ENCODE measurements at places on chromosomes 5 and 9.
A peak's percentile ranks its signal among the peaks of the same experiment; 100 is the strongest.

DNA sequence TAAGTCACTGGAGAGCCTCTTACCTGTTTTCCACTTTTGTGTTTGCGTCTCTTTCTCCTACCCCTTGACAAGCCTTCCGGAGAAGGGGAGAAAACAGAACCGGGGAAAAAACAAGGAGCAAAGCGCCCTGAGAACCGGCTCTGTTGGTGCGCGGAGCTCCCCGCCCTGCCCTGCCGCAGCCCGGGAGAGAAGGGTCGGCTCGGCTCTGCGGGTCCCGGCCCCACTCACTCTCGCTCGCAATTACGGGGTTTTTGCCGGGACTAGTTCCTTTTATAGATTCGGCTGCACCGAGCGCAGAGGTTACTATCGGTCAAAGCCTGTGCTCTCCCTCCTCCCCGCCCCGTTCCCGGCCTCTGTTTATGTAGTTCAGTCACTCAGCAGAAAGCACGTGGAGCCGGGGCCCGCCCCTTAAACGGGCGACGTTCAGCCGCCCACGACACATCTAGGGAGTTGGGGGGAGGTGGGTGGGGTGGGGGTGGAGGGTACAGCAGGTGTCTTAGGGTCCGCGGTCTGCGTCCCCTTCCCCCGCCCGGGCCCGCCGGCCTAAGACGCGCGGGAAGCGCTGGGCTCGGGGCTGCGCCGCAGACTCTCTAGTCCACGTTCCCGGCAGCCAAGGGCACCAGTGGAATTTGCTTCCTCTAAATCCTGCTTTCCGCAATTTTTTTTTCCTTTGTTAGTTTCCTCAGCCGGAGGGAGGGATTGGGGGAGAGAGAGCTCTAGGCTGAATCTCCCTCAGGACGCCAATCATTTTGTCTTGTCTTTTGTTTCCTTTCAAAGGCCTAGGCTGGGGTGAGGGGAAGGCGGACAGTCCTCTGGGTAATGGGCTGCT lies at the start of gene ABCA1:
ABCA1 (minus strand) TSS at position 244 of the 829 bp plus-strand sequence. CDS start 24,476 bp downstream, outside the sequence.
- peak; percentile 97 for DNase-seq

GRCh38 chr5:74457876-74458275 lies 182.7 kb downstream of the ENC1 start:
- DNase-seq, result no peak

GRCh38 chr5:85000671-85001070 lies 616.0 kb upstream of the EDIL3 start:
- no peak for DNase-seq

DNA sequence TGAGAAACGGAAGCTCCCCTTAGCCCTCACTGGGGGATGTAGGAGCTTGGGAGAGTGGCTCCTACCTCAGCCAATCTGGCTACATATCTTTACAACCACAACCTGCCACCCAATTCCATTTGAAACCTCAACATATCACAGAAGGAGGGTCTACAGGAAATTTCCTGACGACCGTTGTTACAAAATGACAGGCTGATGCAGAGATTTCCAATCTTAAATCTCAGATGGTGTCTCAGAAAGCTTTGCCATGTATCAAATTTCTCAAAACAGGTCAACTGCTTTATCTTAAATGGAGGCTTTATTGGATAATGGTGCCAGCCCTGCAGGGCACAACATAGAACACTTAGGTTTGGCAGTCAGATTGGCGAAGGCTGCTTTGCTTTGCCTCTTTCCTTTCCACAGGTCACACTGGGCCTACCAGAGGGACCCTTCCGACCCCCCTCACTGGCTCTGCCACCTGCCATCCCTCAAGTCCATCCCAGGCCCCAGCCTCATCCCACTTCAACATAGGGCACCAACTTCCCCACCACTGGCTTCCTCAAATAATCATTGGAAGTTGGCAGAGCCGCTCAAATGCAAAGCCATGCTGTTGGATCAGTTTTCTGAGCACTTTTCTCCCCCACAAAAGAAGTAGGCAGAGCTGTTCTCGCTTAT lies 11.1 kb upstream of the SPATA31E1 start:
- no peak for DNase-seq

GRCh38 chr5:173831196-173831914 lies 56.8 kb upstream of the CPEB4 start:
- no peak for DNase-seq

DNA sequence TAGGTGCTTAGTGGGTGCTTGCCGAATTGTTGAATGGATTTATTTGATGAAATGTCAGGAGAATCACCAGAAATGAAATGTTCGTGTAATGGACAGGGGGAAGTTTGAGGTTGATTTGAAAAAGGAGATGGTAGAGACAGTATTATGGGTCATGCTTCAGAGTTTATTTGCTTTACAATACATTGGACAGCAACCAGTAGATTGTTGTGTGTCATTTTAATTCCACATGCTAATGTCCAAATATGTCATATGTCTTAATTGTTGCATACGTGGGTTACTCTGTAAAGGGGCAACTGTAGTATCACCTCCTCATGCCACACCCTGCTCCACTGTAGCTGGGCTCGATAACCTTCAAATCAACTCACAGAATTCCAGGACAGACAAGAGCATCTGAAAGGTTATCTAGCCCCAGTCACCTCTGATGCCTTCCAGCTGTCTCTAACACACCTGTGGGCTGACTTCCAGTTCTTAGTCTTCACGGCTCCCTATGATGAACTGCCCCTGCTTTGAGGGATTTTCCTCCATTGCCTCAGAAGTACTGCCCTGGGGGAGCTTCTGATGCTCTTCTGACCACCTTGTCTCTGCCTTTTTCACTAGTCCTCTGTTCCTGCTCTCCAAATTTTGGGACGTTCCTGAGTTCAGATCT lies 1.7 kb downstream of the PDCD1LG2 start:
- DNase-seq, result no peak

DNA sequence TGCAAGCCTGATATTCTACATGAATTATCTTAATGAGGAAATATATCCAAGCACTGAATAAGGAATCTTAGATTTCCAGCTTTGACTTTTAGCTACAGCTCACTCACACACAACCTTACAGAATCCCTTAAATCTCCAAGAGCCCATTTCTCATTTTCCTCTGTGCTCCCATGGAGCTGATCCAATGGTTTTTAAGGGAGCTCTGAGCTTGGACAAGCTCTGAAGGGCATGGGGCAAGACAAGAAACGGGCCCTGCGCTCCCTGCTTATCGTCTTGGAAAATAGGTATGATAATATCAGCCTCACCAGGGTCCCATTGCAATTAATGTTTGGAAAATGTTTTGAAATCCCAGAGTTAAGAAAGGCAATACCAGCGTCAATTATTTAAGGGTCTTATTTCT lies 1021.7 kb downstream of the NR2F1-AS1 start:
- no peak for DNase-seq

- no peak for DNase-seq
These were observed 165.6 kb downstream of the DCP2 start for GRCh38 chr5:113142186-113142585.

- DNase-seq, result no peak
These were observed 1.3 kb downstream of the MACIR start for GRCh38 chr5:103259705-103260355.

- no peak for DNase-seq
These were observed 143.7 kb upstream of the SLC30A5 start for GRCh38 chr5:68950125-68950524.

DNA sequence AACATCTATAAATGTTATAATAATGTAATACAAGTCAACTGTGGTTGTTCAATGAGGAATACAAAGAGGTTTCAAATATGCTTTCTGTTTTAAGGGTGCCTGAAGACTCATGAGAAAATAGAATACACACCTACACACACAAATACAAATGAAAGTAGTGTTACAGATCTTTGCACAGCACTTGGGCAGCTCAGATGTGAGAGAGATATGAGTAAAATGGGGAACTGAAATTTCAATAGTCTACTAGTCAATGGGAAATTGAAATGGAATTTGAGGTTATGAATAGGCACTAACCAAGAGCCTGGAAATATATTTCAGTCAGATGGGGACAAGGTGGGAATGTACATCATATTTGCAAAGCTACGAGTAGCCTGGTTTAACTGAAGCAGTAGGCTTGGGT lies 96.6 kb downstream of the ISL1 start:
- DNase-seq, result no peak

GRCh38 chr9:136202454-136203407 lies 2.2 kb downstream of the LHX3 start:
- no peak for DNase-seq

DNA sequence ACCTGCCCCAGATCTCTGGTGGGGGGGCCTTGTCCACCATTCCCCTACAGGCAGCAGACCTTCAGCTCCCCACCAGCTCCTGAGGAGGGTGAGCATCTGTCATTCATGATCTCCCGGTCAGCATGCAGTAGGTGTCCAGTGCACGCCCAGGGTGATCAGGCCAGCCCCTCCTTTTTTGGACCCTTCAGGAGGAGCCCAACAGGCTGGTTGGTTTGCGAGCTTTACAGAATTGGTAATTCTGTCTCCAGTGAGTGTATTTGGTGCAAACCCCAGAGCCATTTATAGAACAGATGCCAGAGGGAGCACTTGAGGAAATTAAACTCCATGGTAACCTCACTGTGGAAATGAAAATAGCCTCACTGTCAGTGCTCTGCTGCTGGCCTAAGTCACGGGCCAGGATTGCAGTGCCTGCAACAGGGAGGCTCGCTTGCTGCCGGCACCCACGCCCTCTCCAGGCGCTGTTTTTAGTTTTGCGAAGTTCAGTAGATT lies 23.4 kb downstream of the WNK2 start:
- peak; percentile 86 for DNase-seq

GRCh38 chr5:180777475-180777874 lies 25.1 kb downstream of the MGAT1 start:
- DNase-seq, result no peak

GRCh38 chr9:79570448-79571308 lies 1.1 kb upstream of the TLE4 start:
- DNase-seq, result peak; percentile 53

- DNase-seq, result no peak
These were observed 7.2 kb upstream of the RNU6ATAC start for GRCh38 chr9:134171316-134172197.

GRCh38 chr9:133071484-133072150 lies 9.8 kb downstream of the CEL start:
- DNase-seq, result no peak

DNA sequence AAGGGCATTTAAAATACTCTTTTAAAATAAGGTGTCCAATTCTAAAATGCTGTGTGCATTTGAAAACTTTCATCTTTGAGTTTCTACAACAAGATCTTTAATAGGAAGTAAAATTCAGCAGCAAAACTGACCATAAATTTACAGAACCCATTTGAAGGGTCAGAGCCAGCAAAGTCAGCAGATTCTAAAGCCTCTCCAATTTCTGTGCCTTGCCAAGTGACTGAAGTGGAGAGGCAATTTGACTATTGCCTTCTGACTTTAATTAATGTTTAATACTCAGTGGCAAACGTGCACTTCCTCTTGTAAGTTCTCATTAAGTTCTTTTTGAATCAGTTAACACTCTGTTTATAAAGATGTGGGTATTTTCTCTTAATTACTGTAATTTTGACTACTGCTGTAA lies 155.2 kb downstream of the BAAT start:
- DNase-seq, result no peak

Data from aorta (tissue), 5 donors.